ENCODE measurements at places on chromosomes 1 and 21.

- H3K27ac ChIP-seq, result no peak overlapping the region
- no peaks in the 10 kb centered on the region for H3K4me1 ChIP-seq
- no peak overlapping the region for H3K4me3 ChIP-seq
- H3K36me3 ChIP-seq, result no peaks in the 10 kb centered on the region
Observed at GRCh38 chr1:193141804-193142203, 20.0 kb downstream of the CDC73 start.

DNA sequence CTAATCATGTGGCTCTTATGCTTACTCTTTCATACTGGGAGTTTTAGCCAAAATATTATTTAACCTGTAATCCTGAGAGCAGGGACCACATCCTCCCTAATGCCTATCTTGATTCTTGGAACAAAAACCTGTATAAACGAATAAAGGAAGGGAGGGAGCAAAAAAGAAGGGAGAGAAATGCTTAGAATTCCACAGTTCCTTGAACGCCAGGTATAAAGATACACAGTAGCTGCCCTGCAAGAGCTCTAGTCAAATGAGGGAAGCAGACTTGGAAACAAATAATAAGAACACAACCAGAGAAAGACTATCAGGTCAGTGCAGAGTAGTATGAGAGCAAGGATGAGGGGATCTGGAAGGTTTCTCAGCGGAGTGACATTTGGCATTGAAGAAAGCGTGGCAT is 116.3 kb downstream of the SLC30A10 start:
- H3K27me3 ChIP-seq, result no peaks in the 10 kb centered on the region
- no peaks in the 10 kb centered on the region for H3K4me1 ChIP-seq
- no peak overlapping the region for H3K27ac ChIP-seq
- H3K36me3 ChIP-seq, result no peaks in the 10 kb centered on the region
- DNase-seq, result no peak

DNA sequence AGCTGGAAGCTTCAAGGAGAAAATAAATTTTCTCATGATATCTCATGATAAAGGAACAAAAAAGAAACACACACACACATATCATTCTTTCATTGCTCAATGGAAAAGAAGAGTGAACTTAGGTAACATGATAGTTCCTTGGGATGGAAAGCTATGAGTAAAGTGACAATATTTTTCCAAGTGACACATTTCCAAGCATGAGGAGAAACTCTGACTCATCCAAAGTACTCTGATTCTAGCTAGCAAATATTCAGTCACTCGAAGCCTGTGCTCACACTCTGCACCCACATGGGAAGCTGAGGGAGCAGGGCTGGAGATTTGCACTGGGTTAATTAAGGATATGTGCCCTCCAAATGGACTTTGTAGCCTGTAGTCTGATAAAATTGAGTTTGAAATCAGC is 222.4 kb downstream of the LRRC40 start:
- no peaks in the 10 kb centered on the region for H3K27me3 ChIP-seq
- H3K36me3 ChIP-seq, result no peaks in the 10 kb centered on the region
- no peak overlapping the region for H3K27ac ChIP-seq
- DNase-seq, result no peak

DNA sequence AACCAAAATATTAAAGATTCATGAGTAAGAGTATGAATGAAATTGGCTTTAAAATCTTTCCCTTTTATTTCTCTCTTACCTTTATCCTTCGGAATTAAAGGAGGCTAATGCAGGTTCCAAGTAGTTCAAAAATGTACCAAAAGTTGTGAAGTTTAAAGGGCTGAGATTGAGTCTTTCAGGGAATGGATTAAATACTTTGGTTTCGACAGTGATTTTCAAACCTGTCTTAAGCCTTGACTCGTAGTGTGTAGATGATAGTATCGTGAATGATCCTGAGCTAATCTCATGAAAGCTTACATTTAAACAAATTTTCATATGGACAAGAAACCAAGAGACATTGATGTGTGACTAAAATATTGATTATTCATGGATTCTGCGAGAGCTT is 66.9 kb downstream of the DYRK1A start:
- H3K36me3 ChIP-seq, result no peaks in the 10 kb centered on the region
- no peak overlapping the region for H3K4me3 ChIP-seq
- H3K27me3 ChIP-seq, result no peaks in the 10 kb centered on the region
- H3K27ac ChIP-seq, result no peak overlapping the region
- peaks cover 5% of the 10 kb centered on the region for H3K4me1 ChIP-seq

DNA sequence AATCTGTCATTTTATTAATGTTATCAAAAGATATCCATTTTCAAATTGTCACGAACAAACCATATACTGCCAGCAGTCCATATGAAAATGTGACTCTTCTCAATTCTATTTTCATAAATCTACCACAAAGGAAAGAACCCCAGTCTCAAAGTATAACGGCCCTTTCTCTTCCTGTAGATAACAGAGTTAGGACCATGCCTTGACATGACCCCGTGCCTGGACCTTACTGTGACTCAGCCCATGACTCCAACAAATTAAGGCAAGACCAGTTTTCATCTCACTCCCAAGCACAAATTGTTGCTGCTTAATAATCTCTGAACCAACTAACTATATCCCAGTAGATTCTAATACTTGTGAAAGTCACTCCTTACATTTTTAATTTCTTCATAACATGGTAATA is 124.4 kb upstream of the NFIA start:
- H3K4me1 ChIP-seq, result no peaks in the 10 kb centered on the region
- no peaks in the 10 kb centered on the region for H3K36me3 ChIP-seq
- H3K4me3 ChIP-seq, result no peak overlapping the region
- DNase-seq, result no peak
- H3K27ac ChIP-seq, result no peak overlapping the region

DNA sequence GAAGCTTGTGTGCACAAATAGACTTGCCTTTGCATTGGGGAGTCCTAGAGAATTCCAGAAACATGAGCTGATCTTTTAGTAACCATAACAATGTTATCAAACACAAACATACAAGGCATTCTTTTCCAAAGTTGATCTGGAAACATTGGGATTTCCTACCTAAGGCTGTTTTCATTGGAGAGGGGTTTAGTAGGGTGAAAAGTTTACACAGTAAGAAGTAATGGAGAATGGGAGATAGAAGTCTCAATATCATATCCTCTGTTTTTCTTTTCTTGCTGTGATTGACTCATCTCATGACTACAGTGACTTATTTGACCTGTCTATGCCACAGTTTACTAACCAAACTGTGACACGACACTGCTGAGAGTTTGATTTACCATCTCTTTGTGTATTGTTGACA is 65.6 kb upstream of the PLA2G4A start:
- H3K4me1 ChIP-seq, result no peaks in the 10 kb centered on the region
- DNase-seq, result no peak
- no peak overlapping the region for H3K27ac ChIP-seq
- no peaks in the 10 kb centered on the region for H3K27me3 ChIP-seq
- H3K4me3 ChIP-seq, result no peak overlapping the region

GRCh38 chr1:118100686-118101514 is 84.1 kb downstream of the SPAG17 start:
- H3K4me3 ChIP-seq, result no peak overlapping the region
- no peak for DNase-seq
- no peaks in the 10 kb centered on the region for H3K36me3 ChIP-seq
- H3K4me1 ChIP-seq, result no peaks in the 10 kb centered on the region
- H3K27me3 ChIP-seq, result no peaks in the 10 kb centered on the region
- H3K27ac ChIP-seq, result no peak overlapping the region

DNA sequence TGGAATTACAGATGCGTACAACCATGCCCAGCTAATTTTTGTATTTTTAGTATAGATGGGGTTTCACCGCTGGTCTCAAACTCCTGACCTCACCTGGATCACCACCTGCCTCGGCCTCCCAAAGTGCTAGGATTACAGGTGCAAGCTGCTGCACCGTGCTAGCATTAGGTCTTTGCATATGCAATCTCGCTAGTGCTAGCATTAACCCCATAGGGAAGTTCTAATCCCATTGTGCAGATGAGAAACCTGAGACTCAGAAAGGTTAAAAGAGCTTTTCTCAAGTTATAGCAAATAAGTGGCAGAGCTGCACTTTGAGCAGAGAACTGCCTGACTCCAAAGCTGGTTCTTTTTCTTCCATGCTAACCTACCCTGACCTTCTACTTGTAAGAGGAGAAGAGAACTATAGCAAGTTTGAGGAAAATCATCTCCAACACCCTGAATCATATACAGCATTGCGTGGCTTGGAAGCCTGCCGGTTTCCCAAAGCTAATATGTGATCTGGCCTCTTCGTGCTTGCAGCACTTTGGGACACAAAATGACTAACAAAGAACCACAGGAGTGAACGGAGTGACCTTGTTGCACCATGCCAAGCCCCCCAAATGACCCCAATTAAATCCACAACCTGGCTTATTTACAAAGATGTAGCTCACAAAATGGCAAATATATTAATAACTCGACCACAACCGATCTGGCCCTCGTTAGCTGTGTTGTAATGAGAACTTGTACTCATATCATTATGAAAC is 185.1 kb downstream of the TM2D1 start:
- no peaks in the 10 kb centered on the region for H3K36me3 ChIP-seq
- H3K27ac ChIP-seq, result no peak overlapping the region
- no peak overlapping the region for H3K4me3 ChIP-seq
